ENCODE measurements at places on chromosomes 2 and 18. TPM values are rescaled to one million over a fixed set of nuclear protein-coding genes. Genes with fewer than 3 reads are reported as not detected.

DNA sequence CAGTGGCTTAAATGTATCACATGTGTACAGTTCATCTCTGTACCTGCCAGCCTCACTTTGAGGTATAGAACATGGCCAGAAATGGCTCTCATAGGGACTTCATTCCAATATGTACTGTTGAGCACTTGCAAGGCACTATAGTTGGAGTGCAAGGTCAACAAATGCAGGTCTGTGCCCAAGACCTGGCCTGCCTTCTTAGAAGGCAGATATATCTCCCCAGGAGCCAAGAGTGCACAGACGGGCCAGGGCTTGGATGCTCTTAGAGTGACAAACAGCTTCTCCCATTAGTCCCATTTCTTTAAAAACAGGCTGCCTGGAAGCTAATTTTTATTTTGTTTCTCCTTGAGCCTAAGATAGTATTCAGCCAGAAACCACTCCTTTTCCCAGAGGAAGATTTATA lies 7.3 kb downstream of the TEX261 start:
- DNase-seq: no peak

RAB12 gene
- 49.6 TPM for total RNA-seq

DNA sequence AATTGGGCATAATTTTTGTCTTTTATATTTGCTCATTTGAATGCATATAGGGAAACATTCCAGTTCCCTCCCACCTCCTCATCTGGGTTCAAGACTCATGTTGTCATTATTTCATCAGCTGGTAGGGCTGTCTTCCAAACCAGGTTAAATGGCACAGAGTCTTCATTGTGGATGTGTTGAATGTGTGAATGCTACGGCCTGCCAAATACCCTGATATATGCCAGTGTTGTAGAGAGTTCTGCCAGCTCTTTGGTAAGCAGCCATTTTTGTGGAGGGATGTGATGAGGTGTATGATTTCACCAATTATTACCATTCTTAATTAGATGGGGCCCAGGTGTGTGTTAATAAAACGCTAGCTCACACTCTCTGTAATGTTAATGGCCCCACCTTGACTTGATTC lies 121.7 kb downstream of the LYPD6B start:
- DNase-seq: no peak

- DNase-seq: no peak
Observed at GRCh38 chr2:71799013-71799575, 345.7 kb downstream of the DYSF start.

- DNase-seq: no peak
Observed at GRCh38 chr18:36328385-36328858, 30.9 kb downstream of the FHOD3 start.

EVA1A gene
- total RNA-seq: 48.3 TPM

DNA sequence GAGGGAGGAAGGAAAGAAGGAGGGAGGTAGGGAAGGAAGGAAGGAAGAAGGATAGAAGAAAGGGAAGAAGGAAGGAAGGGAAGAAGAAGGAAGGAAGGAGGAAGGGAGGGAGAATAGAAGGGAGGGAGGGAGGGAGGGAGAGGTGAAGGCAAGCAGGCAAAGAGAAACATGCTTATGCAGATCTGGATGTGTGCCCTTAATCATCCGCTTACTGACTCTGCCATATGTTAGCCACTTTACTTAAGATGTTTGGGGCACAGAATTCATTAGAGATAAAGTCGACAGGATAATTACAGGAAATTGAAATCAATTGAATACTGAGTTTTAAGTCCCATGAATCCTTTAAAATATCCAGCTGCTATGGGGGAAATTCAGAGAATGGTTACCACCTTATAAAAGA lies 334.2 kb downstream of the GRB14 start:
- DNase-seq: no peak

TRIP12 gene
- total RNA-seq: 335 TPM

SPP2 gene
- total RNA-seq: not detected

- DNase-seq: no peak
Observed at GRCh38 chr2:117019357-117019756, 795.1 kb upstream of the DDX18 start.

GRCh38 chr18:45330170-45330594 lies 285.1 kb upstream of the SLC14A2 start:
- no peak for DNase-seq

EFEMP1 gene
- total RNA-seq: 65.1 TPM

- no peak for DNase-seq
Observed at GRCh38 chr18:61308795-61309393, 24.3 kb upstream of the CDH20 start.

CHST9 gene
- not detected for total RNA-seq

All from fibroblast of villous mesenchyme (primary cell).